T-helper 1 cell (primary cell): ENCODE measurements at places on chromosomes 3 and 15.

DNA sequence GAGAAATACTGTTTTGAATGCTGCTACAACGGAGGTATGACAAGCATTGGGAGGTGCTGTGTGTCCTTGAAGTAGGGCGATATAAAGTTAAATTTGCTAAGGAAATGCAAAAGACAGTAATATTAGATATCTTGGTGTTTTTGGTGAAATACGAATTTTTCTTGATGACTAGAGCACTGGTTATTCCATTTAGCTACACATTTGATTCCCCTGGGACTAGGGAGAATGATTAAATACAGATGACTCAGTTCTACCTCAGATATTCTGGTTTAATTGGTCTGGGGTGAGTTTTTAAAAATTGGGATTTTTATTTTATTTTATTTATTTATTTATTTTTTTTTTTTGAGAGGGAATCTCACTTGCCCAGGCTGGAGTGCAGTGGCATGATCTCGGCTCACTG is 18.7 kb upstream of the GADL1 start:
- no peak for DNase-seq

DNA sequence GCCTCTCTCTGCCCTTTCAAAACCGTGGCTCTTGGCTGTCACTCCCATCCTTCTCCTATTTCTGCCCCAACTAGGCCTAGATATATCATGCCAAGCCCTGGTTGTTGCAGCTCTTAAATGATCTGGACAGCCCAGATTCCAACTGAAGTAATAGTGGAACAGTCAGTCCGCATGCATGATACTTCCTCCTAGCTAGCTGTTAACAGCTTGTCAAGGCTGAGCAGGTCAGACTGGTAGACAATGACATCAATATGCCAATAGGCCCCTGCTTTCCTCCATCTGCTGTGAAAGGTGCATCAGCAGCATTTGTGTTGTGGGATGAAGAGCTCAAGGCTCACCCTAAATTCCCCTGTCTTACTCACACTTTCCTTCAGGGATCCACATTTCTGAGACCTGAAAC is 527.7 kb upstream of the TGFBR2 start:
- no peak for DNase-seq

DNA sequence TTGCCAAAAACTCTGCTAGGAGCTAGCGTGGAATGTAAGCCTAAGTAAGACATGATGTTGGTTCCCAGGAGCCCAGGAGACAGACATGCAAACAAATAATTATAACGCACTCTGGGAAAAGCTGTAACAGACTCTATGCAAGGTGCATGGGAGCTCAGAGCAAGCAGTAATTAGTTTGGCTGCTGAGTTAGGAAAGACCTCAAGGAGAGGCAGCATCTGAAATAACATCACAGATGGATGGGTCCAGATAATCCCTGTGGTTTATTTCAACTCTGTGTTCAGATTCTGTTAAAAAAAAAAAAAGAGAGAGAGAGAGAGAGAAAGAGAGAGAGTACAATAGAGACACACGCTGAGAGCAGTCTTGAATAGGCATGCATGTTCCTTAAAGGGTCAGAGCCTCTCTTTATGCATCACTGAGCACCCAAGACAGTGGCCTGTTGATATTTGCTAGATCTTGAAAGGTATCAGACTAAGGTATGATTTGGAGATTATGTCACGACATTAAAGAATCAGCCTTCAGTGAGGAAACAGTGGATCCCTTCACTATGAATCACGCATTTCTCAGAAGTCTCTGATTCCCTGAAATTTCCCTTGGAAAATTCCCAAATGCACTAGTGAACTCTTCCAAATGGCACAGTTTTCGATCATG is 124.4 kb upstream of the LIPC start:
- no peak for DNase-seq

DNA sequence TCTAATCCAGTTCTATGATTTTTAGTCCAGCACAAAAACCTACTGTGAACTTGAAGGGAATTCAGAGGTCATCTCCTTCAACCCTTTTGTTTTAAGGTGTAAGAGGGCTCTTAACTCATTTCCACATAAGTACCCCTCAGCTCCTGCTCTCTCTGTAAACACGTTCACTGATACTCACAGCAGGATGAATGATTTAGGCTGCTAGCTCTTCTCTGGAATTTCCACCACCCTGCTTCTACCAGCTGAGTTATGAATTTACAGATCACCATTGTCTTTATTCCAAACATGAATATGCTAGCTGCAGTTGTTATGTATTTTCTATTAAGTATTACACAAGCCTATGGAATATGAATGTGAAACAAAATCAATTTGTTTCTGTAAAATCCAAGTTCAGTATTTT is 101.3 kb upstream of the NANOGP8 start:
- no peak for DNase-seq

- no peak for DNase-seq
Observed at GRCh38 chr3:197463279-197463678, 92.5 kb downstream of the BDH1 start.

- DNase-seq: no peak
Observed at GRCh38 chr3:166211451-166211850, 374.2 kb upstream of the BCHE start.

DNA sequence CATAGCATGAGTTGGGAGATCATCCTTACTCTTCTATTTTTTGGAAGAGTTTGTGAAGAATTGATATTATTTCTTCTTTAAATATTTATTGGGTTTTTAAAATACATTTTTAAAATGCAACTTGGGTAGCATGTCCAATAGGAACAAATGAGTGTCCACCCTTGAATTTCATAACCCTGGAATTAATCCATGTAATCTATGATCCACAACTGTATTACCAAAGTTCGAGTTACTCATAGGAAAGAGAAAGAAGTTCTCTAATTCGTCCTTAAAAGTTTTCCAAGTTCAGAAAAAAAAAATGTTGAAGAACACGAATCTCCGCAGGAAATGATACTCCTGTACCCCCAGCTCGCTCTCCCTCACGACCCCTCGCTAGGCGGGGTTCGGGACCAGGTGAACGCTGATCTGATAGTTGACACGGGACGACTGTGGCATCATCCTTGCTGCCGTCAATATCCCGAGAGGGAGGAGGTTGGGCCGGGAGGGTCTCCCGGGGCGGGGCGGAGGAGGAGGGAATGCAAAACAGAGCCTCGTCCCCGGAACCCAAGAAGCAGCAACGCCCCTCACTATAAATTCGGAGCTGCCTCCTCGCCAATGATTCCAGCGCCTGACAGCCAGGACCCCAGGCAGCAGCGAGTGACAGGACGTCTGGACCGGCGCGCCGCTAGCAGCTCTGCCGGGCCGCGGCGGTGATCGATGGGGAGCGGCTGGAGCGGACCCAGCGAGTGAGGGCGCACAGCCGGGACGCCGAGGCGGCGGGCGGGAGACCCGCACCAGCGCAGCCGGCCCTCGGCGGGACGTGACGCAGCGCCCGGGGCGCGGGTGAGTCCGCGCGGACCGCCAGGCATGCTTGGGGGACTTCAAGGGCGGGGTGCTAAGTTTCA is at the start of gene AGTR1:
Gene AGTR1 (plus strand): TSS at position 598 of the 884 bp plus-strand sequence. CDS start 43,133 bp downstream, outside the sequence.
- no peak for DNase-seq

GRCh38 chr3:118055381-118055780 is 979.3 kb downstream of the IGSF11 start:
- DNase-seq: no peak

DNA sequence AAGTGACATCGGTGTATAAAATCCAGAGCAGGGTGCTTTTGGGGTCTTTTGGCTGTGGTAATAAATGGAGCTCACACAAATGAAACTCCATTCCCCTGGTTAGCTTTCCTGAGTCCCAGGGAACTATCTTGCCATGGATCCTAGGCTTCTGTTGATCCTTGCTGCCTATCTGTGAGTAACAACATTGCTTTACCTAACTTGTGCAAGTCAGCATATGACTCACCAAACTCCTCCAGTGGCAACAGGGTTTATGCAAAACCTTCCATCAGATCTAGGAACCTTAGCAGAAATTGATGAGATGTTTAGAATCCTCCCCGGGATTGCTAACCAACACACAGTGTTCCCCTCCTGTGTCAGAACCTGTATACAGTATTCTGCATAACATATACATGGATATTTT is 105.4 kb downstream of the SCAPER start:
- no peak for DNase-seq

GRCh38 chr3:189967254-189967865 is 153.3 kb downstream of the P3H2 start:
- DNase-seq: no peak

- DNase-seq: no peak
Observed at GRCh38 chr3:8837162-8837561, 67.7 kb upstream of the OXTR start.

- no peak for DNase-seq
Observed at GRCh38 chr15:90287101-90287500, 21.6 kb downstream of the NGRN start.

DNA sequence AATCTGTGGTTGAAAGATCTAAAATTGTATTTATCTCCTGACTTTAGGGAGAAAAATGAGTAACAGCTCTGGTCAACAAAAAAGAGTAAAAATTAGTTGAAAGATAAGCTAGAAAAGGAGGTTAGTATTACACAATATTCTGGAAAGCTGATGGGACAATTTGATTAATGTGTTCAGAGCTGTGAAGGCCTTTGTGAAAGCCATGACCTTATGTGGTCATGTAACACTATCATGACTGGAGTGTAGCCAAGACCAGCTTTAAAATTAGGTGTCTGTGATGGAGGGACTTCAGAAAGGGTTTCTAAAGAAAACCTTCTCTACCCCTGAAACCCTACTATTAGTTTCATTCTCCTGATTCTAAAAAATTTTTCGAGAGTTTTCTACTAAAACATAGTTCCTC is 127.2 kb downstream of the NFKBIZ start:
- DNase-seq: no peak

- no peak for DNase-seq
Observed at GRCh38 chr3:11755276-11755675, 91.4 kb downstream of the TAMM41 start.

DNA sequence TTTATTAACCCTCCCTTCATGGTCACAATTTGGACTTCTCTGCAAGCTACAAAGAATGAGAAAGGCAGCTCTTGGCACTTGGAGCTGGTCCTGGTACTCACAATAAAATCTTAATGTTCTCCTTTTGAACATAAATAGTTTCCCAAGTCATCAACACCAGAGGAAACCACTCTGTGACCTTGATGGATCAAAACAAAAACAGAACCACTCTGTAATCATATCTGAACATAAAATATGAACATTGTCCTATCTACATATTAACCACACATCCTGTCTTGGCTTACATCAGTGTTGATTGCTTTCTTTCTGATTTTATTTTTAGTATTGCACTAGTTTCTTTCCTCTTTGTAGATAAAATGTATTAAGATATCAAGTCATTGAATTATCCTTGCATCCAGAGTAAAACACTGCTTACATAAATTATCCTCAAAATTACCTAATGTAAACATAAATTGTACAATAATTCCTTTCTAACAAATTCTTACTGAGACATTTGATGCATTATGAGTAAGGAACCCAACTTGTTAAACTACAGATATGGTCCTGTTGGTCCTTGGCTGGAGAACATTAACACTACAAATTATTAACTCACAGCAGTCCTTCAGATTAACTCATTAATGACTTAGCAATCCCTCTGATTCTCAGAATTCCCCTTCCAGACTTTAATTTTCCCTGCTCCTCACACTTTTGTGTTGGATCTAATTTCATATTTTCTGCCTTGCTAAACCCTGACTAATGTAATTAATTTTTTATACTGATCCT is 860.5 kb downstream of the DIPK2A start:
- no peak for DNase-seq

- no peak for DNase-seq
Observed at GRCh38 chr3:77726517-77726916, 686.6 kb downstream of the ROBO2 start.

GRCh38 chr3:147940405-147941193 is 531.4 kb downstream of the ZIC1 start:
- DNase-seq: no peak

DNA sequence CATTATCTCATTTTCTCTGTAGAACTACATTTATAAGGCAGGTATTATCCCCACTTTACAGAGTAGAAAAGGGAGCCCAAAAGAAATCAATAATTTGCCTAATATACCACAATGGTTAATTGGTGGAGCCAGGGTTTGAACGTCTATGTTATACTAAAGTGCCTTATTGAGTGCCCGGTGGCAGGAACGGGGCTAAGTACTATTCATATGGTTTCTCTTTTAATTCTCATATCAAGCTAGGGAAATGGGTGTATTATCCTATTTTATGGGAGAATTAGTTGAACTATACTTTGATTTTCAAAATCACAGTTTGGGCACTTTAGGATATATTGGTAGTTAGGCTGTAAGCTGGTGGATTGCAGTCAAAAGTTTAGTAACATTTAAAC is 1.5 kb downstream of the CEP97 start:
- no peak for DNase-seq

- no peak for DNase-seq
Observed at GRCh38 chr15:69656271-69657030, 203.8 kb downstream of the RPLP1 start.

DNA sequence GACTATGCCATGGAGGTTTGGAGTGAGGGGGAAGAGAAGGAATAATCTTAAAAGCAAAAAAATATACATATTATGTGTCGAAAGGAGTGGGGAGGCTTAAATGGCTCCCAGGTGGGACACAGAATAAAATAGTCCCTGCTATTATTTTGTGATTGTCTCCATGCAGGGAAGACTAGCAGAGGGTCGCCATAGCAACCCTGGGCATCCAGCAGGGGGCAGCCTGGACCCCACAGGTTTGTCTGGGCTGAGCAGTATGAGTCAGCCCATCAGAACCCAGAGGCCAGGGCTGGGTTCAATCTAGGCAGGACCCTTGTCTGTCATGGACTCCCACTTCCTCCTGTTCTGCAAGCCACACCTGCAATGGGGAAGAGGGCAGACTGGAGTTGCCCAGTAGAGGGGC is 17.6 kb upstream of the LINGO1 start:
- no peak for DNase-seq

- no peak for DNase-seq
Observed at GRCh38 chr3:36812240-36812639, 47.9 kb upstream of the DCLK3 start.

DNA sequence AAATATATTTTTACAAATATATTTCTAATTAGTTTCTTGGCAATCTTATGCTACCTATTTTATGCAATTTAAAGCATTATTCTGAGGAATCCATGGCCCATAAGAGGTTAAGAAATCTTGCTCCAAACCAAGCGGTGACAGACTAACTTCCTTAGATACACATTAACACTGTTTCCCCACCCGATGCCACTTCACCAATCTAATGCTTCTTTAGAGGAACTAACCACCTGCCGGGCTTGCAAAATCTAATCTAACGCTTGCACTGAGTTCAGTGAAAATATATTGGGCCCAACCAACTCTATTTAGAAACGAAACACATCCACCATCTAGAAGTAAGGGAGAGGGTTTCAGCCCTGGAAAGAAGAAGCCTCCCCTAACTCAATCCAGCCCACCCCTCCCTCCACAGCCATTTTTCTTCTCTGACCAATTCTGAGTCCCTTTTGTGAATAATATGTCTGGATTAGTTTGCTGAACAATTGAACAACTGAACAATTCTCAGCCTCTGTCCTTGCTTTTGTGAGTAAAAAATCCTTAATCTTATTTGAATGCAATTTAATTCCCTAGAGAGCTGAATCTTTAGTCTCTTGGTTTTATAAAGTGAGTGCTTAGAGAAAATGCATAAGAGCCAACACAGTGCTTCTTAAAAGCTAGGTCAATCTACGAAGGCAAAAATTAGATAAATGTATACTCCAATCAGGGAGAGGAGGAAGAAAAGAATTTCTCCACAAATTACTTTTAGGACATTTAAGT is 150.4 kb upstream of the ADAMTS9 start:
- no peak for DNase-seq

GRCh38 chr3:67521053-67521646 is 133.3 kb downstream of the SUCLG2 start:
- no peak for DNase-seq
